Fibroblast of upper back skin (primary cell): ENCODE measurements at places on chromosomes 16 and 17.

DNA sequence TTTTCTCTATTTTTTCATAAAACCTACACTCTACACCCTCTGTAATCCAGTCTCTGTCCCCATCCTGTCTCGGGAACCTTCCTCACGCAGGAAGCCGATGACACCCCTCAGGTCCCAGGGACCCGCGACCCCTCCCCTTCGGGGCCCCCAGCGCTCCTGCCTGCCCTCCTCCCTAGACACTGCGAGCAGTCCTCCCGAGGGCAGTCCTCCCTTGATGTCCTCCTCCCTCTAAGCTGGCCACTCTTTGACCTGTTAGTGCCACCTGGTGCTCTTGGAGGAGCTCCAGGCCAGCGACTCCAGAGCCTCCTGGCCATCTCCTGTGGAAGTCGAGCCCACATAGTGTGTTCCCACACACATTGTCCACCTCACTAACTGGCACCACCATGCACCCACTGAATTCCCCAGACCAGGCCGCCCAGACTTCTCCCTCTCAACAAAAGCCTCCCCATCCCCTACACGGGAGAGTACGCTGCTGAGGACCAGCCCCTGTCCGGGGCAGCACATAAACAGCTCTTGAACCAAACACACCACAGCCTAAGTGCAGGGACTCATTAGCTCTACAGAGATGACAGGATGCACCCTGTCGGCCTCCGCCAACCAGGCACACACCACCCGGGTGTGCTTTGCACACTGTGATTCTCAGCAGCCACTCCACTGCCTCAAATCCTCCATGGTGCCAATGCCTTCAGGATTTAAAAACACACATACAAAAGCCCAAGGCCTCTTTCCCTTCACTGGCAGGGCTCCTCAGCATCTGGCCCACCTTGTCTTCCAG is 9.3 kb downstream of the OSBPL7 start:
- DNase-seq, result no peak

GRCh38 chr17:81533339-81534141 is 5.4 kb downstream of the FSCN2 start:
- no peak for DNase-seq

GRCh38 chr17:46783031-46783593 is 35.4 kb downstream of the WNT3 start:
- no peak for DNase-seq

DNA sequence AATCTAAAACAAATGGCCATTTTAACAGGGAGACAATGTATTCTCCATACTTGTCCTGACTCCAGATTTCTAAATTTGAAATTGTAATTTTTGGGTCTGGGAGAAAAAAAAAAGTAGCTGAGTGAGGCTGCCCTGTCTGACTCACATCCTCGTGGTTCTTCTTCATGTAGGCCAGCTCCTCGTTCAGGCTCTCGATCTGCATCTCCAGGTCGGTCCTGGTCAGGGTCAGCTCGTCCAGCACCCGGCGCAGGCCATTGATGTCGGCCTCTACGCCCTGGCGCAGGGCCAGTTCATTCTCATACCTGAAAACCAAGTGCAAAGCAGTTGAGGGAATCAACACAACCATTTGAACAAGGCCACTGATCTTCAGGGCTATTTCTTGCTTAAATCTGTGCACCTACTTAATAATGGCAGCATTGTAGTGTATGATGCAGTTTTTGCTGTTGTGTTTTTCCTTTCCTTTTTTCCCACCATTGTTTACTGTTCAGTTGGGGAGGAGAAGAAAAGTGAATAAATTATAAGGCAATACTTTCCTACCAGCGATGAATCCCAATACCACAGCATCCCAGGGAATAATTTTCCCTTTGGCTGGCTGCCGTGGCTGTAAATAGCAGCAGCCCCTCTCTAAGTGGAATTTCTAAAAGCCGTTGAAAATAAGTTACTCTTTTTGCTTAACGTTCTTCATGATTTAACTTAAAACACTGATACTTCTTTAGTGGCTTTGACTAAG is 2.2 kb downstream of the KRT12 start:
- no peak for DNase-seq

GRCh38 chr17:51275381-51275780 is 15.0 kb downstream of the UTP18 start:
- peak; percentile 78 for DNase-seq

DNA sequence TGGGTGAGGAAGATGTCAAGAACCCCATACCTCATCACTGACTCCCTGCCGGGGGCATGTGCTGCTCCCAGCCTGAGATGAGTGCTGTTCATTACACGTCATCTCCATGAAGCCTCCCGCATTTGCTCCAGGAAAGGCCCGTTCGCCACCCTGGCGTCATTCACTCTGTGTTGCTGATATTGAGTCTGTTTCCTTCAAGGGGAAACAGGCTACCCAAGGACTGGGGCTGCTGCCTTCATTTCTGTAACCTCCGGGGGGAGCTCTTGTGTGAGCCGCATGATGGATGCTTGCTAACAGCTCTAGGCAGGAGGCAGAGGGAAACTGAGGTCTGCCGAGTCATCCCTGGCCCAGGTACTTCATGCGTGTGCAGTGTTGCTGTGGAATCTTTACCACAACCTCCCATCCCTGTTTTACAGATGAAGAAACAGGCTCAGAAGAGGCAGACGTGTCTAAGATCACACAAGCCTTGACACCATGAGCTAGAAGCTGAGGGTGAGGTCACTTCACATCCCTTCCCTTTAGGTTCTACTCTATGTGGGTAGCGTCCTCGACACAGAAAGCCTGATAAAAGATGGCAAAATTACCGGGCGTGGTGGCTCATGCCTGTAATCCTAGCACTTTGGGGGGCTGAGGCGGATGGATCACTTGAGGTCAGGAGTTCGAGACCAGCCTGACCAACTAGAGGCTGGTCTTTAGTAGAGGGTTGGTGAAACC is 3.5 kb upstream of the ARMC5 start:
- DNase-seq, result no peak

DNA sequence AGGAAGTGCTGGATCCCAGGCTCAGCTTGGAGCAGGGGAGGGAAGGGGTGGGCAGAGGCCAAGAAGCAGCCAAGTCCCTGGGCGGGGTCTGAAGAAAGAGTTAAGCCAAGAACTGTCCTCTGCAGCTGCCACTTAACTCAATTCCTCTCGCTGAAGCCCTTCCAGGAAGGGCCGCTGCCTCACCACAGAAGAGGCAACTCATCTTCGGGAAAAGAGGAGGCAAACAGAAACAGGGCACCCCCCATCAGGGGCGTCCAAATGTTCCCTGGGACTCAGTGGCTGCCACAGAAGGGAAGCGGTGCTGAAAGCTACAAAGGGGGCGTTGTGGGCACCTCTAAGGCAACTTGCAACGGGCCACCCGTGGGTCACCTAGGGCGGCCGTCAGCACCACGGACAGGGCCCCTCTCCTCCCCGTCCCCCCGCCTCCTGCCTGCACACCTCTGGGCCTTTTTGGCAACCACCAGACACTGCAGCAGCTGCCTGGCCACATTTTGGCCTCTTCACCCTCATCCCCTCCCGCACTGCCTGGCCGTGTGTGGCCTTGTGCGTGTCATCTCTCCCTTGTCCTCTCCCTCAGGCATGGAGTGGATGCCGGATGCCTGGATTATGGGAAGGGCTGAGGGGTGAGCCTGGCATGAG is 2.5 kb downstream of the TLCD3B start:
- DNase-seq, result no peak

DNA sequence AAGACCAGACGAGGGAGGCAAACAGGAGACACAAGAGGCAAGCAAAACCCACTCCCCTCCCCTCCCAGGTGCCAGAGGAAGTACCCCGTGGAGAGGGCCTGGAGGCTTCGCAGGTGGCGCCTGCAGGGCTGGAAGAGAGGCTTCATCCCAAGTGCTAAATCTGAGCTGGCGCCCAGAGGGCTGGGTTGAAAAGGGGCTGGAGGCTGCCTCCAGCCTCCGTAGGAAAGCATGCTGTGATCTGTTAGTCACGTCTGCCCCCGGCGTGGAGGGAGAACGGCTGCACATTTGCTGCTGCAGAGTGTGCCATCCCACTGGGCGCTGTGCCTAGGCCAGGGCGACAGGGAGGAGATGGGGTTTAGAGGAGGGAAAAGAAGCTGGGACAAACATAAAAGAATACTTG is 16.9 kb downstream of the RPH3AL start:
- no peak for DNase-seq
